ENCODE measurements at places on chromosomes 11 and 22. TPM values are rescaled to one million over a fixed set of nuclear protein-coding genes. Genes with fewer than 3 reads are reported as not detected.

Gene APOA4
- total RNA-seq, result not detected

Gene UCP2
- total RNA-seq, result 152 TPM

Gene ARFGAP3
- 46.3 TPM for total RNA-seq

Gene CCT8L2
- total RNA-seq, result not detected

Gene KDM4E
- total RNA-seq, result not detected

DNA sequence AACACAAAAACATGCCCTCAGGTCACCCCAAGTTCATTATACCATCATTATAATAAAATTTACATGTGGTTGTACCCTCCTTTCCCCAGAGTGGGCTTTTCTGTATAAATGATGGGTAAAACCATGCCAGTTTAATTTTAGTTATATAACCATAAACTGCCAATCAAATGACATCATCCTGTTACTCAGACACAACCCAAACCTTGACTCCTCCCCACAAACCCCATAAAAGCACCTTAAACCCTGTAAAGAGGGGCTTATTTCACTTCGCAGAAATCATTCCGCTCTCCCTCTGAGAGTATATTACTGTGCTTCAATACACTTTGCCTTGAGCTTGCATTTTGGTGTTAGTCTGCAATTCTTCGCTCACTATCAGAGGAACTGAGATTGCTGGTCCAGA is 5.5 kb upstream of the APOL3 start:
- peak overlapping the region; percentile 22 for H3K4me3 ChIP-seq
- H3K4me1 ChIP-seq, result peaks cover 62% of the 10 kb centered on the region
- H3K27me3 ChIP-seq, result no peaks in the 10 kb centered on the region
- peaks cover 2% of the 10 kb centered on the region for H3K36me3 ChIP-seq
- no peak for DNase-seq

GRCh38 chr11:111836162-111836561 is 35.2 kb downstream of the ALG9 start:
- H3K36me3 ChIP-seq, result peaks cover 2% of the 10 kb centered on the region
- peaks cover 15% of the 10 kb centered on the region for H3K4me1 ChIP-seq
- H3K27ac ChIP-seq, result no peak overlapping the region

DNA sequence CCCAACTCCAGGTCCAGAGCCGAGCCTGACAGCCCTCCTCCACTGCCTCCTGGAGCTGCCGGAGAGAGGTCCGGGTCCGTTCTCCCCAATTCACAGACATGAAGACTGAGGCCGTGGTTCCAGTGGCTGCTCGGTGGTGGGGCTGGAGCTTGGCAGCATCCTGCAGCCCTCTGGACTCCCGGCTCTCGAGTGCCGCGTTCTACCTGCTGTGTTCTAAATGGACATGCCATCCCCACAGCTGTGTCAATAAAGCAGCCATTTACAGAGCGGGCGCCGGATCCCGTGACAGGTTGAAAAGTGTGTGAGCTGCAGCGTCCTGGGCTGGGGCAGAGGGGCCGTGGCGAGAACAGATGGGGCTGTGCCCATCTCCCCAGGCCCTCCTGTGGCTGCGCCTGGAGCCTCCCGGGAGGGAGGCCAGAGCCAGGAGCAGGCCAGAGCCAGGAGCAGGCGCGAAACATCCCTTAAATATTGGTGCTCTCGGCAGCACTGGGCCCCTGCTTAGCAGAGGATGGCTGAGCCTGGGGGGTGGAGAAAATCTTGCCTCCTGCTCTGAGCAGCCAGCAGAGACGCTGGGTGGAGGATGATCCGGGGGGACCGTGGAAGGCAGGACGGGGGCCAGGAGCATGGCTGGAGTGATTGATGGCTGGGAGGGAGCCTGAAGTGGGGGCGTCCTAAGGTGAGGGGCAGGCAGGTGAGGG is 46.2 kb downstream of the FLRT1 start:
- no peak for DNase-seq
- no peaks in the 10 kb centered on the region for H3K36me3 ChIP-seq
- no peak overlapping the region for H3K27ac ChIP-seq
- no peaks in the 10 kb centered on the region for H3K4me1 ChIP-seq
- no peak overlapping the region for H3K4me3 ChIP-seq
- no peaks in the 10 kb centered on the region for H3K27me3 ChIP-seq

- peak overlapping the region; percentile 95 for H3K4me3 ChIP-seq
- H3K36me3 ChIP-seq, result peaks cover 2% of the 10 kb centered on the region
- H3K27ac ChIP-seq, result peak overlapping the region; percentile 95
- H3K27me3 ChIP-seq, result no peaks in the 10 kb centered on the region
- H3K4me1 ChIP-seq, result peaks cover 58% of the 10 kb centered on the region
Measured at GRCh38 chr22:46054091-46055073, 77.4 kb upstream of the WNT7B start.

DNA sequence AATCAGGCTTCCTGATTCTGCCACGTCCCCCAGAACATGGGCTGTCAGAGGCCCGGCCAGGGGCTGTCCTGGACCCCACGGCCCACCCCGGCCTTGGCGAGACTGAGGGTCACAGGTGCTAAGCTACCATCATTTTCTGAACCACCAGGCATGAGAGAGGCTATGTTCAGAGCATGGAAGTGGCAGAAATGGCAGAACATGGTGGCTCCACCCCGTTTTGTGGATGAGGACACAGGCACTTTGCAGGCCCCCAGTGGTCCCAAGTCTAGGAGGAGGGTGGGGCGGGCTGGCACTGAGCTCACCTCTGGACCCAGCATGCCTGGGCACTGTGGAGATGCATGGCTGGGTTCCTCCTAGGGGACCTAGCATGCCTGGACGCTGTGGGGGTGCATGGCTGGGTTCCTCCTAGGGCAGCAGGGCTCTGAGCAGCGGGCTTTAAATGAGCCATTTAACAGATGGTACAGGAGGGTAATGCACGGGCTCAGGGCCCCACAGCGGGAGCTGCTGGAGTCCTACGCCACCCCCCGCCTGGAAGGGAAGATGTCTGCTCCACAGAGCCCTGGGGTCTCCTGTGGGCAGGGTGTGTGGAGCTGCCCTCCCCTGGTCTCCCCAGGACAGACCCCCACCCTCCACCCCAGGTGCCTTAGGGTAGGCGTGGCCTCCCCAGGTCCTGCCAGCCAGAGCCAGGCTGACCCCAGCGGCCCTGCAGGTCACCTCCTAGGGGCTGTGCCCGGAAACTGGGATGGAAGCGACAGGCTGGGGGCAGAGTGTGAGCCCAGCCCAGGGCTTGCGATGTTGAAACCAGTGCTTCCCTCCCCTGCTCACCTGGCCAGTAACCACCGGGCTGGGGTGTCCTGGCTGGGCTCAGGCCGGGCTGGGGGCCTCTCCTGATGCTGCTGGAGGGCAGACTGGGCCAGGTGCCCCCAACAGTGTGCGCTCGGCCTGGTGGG is 6.1 kb upstream of the MUC5AC start:
- H3K27me3 ChIP-seq, result peaks cover 7% of the 10 kb centered on the region
- H3K4me1 ChIP-seq, result peaks cover 6% of the 10 kb centered on the region
- no peak overlapping the region for H3K4me3 ChIP-seq
- DNase-seq, result no peak
- no peaks in the 10 kb centered on the region for H3K36me3 ChIP-seq

DNA sequence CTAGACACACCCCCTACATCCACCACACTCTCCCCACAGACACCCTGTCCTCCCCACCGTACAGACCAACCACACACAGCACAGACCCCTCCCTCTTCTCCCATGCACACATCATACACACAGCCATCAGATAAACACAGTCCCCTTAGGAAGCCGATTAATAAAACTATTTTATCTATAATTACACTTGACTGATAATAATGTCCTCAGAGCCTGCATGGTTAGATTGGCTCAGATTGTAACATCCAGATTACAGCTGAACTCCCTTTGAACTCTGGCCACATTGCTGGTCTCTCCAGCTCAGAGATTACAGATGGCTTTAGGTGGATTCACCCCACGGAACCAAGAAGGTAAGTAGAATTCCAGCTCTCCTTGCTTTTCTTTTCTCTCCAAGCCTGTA is 9.5 kb upstream of the ELF5 start:
- no peaks in the 10 kb centered on the region for H3K27me3 ChIP-seq
- DNase-seq, result no peak
- H3K27ac ChIP-seq, result no peak overlapping the region
- H3K4me1 ChIP-seq, result no peaks in the 10 kb centered on the region
